Activated CD8-positive, alpha-beta T cell treated with anti-CD3 and anti-CD28 coated beads for 36 hours (primary cell): ENCODE measurements at places on chromosomes 2 and 18.
A peak's percentile ranks its signal among the peaks of the same experiment; 100 is the strongest.

GRCh38 chr2:429575-430254, 141.8 kb upstream of the ALKAL2 start:
- H3K4me1 ChIP-seq, result peaks cover 35% of the 10 kb centered on the region
- peak overlapping the region; percentile 87 for H3K27ac ChIP-seq
- DNase-seq, result peak; percentile 59
- no peaks in the 10 kb centered on the region for H3K27me3 ChIP-seq
- no peaks in the 10 kb centered on the region for H3K36me3 ChIP-seq

GRCh38 chr2:82320296-82320695, 2015.7 kb upstream of the LRRTM1 start:
- no peaks in the 10 kb centered on the region for H3K4me1 ChIP-seq
- H3K4me3 ChIP-seq, result no peak overlapping the region
- no peaks in the 10 kb centered on the region for H3K27me3 ChIP-seq
- no peaks in the 10 kb centered on the region for H3K36me3 ChIP-seq
- no peak for DNase-seq

DNA sequence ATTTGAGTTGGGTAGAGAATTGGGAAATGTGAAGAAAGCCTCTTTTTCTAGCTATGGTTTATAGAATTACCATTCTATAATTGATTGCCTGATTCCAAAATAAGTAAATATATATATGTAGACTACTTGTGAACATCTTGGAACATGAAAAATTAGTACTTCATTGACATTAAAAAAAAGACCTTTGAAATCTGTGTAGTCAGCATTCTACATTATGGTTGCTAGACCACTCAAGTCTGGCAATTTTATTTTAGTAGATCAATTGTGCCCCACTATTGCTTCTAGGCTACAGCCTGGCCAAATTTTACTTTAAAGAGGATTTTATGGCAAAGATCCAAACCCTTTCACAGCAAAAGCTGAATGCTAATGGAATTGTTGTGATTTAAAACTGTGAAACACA, 279.8 kb downstream of the IKZF2 start:
- no peak for DNase-seq
- H3K36me3 ChIP-seq, result peaks cover 2% of the 10 kb centered on the region
- no peak overlapping the region for H3K4me3 ChIP-seq
- H3K27ac ChIP-seq, result no peak overlapping the region
- H3K4me1 ChIP-seq, result peaks cover 6% of the 10 kb centered on the region

DNA sequence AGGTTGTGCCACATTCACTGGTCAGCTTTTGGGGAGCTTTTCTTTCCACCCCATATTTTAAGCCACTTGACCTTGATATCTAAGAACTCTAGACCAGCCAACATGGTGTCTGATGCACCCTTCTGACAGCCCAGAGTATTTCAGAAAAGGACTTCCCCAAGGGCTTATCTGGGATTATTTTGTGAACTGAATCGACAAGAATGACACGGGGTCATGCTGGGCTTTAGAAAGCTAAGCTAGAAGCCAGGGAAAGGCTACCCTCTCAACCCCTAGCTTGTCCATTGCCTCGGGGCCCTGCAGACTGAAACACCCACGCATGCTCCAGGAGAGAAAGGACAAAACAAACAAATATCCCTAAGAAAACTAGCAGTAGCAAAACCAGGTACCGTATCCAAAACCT, 16.0 kb downstream of the SLC4A5 start:
- DNase-seq, result no peak
- H3K27me3 ChIP-seq, result no peaks in the 10 kb centered on the region
- H3K4me3 ChIP-seq, result no peak overlapping the region
- peaks cover 1% of the 10 kb centered on the region for H3K36me3 ChIP-seq
- H3K4me1 ChIP-seq, result no peaks in the 10 kb centered on the region
- no peak overlapping the region for H3K27ac ChIP-seq

- peak overlapping the region; percentile 21 for H3K27ac ChIP-seq
- peaks cover 12% of the 10 kb centered on the region for H3K36me3 ChIP-seq
- peak; percentile 77 for DNase-seq
- no peak overlapping the region for H3K4me3 ChIP-seq
- peaks cover 46% of the 10 kb centered on the region for H3K4me1 ChIP-seq
These were observed 125.3 kb downstream of the TMEM131 start for GRCh38 chr2:97870396-97870843.

DNA sequence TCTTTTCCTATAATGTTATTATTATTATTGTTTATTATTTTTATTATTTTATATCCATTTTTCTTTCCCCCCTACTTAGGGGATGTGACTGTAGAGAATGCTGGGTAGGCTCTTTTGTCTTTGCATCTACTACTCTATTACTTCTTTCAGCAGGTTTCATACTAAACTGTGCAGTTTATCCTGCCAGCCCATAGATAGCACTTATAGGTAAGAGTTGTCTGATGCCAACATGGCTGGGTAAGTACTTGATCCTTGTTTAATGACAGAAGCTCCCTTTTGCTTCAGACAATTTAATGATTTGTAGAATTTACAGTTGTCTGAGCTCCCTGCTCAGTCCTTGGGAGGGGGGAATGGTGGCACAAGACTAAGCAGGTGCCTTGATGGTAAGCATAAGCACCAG, 262.9 kb upstream of the CDH2 start:
- H3K27me3 ChIP-seq, result no peaks in the 10 kb centered on the region
- no peaks in the 10 kb centered on the region for H3K4me1 ChIP-seq
- no peak for DNase-seq
- no peak overlapping the region for H3K27ac ChIP-seq

DNA sequence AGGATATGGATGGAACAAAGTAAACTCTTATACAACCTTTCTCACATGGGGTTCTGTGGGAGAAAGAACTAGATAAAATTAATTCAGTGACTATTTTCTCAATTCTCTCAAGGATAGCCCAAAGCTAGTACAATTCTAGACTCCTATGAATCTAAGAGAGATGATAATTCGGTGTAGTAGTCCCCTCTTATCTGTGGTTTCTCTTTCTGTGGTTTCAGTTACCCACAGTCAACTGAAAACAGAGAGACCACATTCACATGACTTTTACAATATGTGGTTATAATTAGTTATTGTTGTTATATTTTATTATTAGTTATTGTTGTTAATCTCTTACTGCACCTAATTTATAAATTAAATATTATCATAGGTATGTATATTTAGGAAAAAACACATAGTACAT, 53.5 kb upstream of the C2orf15 start:
- H3K4me1 ChIP-seq, result peaks cover 4% of the 10 kb centered on the region
- no peaks in the 10 kb centered on the region for H3K36me3 ChIP-seq
- no peak overlapping the region for H3K4me3 ChIP-seq
- H3K27me3 ChIP-seq, result peaks cover 9% of the 10 kb centered on the region
- no peak for DNase-seq

DNA sequence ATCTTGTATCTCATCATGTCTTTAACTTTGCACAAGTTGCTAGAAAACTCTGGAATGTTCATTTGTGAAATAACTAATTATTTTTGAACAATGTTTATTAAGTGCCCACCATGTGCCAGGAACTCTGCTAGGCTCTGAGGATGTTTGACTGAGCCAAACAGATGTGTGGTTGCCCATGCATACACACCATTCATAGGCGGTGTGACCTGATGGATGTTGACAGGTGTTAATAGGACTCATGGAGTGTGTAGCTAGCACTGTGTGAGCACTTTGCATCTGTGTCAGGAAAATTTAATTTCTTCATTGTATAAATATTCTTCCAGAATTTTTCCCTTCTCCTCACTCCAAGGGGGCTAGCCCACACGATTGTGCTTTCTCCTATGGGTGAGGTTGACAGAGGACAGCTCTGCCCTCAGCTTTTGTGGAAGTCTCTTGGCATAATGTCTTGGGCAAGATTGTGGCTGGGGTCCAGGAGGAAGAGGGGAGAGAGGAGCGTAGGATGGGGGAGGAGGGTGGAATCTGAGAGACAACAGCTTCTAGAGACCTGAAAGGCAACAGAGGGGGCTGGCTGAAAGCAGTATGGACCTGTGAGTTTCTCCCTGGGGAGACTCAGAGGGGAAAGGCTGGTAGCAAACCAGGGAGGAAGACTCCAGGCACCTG, 214.6 kb upstream of the CXCR4 start:
- peaks cover 15% of the 10 kb centered on the region for H3K4me1 ChIP-seq
- no peak for DNase-seq
- no peak overlapping the region for H3K27ac ChIP-seq
- no peaks in the 10 kb centered on the region for H3K36me3 ChIP-seq

DNA sequence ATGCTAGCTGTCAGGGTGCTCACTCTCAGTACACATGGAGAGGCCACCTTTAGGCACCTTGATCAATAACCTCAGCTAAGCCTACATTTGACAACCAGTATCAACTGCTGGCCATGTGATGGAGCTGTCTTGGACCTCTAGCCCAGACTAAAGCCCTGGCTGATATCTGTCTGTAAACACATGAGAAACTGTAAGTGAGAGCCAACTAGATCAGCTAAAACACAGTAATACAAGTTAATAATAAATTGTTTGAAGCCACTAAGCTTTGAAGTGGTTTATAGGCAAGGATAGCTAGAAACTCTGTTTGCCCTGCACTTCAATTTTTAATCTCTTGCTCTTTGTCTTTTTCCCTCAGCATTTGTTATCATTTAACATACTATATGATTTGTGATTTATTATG, 407.1 kb downstream of the SPAG16 start:
- no peaks in the 10 kb centered on the region for H3K4me1 ChIP-seq
- H3K27me3 ChIP-seq, result no peaks in the 10 kb centered on the region
- DNase-seq, result no peak
- no peak overlapping the region for H3K4me3 ChIP-seq
- H3K36me3 ChIP-seq, result no peaks in the 10 kb centered on the region
- no peak overlapping the region for H3K27ac ChIP-seq

DNA sequence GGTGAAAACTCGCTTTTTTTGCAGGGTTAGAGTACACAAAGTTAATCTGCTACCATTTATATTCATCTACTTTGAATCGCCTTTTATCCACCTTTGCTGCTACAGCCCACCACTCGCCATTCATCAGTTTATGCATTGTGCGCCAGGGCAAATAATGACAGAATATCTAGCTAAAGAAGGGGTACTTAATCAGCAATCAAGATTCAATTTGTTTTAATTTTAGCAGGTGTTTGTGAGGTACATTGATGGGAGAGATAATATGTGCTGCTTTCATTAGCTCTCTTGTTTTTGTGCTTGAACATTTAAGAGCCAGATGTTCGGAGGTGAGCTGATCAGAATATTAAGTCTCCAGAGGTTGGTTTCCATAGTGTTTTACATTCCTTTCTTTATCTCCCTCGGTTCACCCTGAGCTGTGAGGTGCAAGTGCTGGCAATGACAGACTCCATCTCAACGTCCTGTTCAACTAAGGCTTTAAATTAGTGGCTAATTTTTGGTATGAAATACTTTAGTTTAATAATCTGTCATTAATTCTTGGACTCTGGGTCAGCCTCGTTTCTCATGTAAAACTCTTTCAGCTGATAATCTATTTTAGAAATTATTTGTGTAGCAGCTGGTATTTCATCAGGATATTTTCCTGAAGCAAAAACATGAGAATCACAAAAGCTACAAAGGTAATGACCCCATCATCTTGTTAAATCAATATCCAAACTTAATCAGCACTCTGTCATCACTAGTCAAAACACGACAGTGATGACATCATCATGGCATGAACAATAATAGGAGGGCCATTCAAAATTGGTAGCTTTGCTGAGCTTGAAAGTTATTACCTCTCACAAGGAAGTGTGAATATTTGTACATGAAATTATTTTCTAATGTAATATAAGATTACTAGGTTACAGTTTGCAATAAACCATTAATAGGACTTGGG, 479.9 kb upstream of the FANCL start:
- H3K27me3 ChIP-seq, result no peaks in the 10 kb centered on the region
- H3K27ac ChIP-seq, result no peak overlapping the region
- no peaks in the 10 kb centered on the region for H3K4me1 ChIP-seq
- DNase-seq, result no peak
- H3K4me3 ChIP-seq, result no peak overlapping the region

DNA sequence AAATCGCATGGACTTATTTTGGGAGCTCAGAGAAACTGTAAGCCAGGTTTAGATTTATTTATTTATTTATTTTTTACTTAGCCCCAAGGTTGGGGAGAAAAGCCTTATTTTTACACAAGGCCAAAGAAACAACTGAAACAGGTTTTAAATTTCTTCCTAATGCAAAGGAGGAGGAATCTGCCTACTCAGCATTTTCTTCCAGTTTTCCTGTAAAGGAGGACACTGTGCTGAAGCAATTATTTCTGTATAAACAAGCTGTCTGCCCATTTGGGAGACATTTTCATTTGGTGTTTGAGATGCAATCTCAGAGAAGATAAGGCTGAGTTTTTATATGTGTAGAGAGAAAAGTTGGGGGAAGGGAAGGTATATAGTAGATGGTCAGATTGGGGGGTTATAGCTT, 125.0 kb downstream of the ETAA1 start:
- no peaks in the 10 kb centered on the region for H3K36me3 ChIP-seq
- peaks cover 3% of the 10 kb centered on the region for H3K27me3 ChIP-seq
- H3K4me3 ChIP-seq, result no peak overlapping the region
- no peak overlapping the region for H3K27ac ChIP-seq
- DNase-seq, result no peak
- H3K4me1 ChIP-seq, result no peaks in the 10 kb centered on the region

DNA sequence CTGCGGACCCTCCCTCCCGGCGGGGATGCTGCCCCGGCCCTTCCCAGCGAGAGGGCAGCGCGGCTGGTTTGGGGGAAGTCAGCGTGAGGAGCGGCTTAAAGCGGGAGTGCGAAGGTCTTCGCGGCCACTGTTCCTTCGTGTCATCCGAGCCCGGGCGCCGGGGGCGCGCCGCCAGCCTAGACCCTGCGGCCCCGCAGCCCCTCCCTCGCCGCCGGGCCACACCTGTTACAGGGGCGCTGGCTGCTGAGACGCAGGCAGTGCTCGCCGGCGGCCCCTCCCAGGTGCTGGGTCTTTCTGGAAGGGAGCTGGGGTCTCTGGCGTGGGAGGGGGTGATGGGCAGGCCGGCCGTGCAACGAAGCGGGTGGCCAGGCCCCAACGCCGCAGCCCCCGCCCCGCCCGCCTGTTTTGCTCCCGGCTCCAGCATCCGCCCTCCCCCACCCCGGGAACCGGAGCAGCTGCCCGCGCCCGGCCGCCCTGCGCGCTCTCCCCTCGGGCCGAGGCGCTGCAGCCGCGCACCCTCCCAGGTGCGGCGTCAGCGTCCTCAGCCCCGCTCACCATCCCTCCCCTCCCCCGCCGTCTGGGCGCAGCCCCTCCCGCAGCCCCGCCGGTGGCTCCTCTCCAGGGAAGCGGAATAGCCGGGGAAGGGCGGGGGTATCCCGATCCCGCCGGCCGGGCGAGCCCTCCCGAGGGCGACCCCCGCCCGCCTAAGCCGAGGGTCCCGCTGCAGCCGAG, 727 bp downstream of the KIF1A start:
- H3K36me3 ChIP-seq, result no peaks in the 10 kb centered on the region
- peaks cover 44% of the 10 kb centered on the region for H3K27me3 ChIP-seq

GRCh38 chr2:97751752-97752151, 38.4 kb downstream of the ZAP70 start:
- no peak overlapping the region for H3K4me3 ChIP-seq
- no peaks in the 10 kb centered on the region for H3K27me3 ChIP-seq
- peaks cover 4% of the 10 kb centered on the region for H3K36me3 ChIP-seq
- H3K4me1 ChIP-seq, result peaks cover 19% of the 10 kb centered on the region
- no peak overlapping the region for H3K27ac ChIP-seq
- no peak for DNase-seq

GRCh38 chr18:54378057-54378456, 20.4 kb downstream of the C18orf54 start:
- no peaks in the 10 kb centered on the region for H3K27me3 ChIP-seq
- H3K27ac ChIP-seq, result no peak overlapping the region
- H3K36me3 ChIP-seq, result peaks cover 3% of the 10 kb centered on the region
- no peak overlapping the region for H3K4me3 ChIP-seq
- no peak for DNase-seq
- no peaks in the 10 kb centered on the region for H3K4me1 ChIP-seq
